ENCODE measurements at places on chromosomes 12 and 14. TPM values are rescaled to one million over a fixed set of nuclear protein-coding genes. Genes with fewer than 3 reads are reported as not detected.

POTEG gene
- not detected for total RNA-seq

ABCC9 gene
- total RNA-seq, result 44.3 TPM

DNA sequence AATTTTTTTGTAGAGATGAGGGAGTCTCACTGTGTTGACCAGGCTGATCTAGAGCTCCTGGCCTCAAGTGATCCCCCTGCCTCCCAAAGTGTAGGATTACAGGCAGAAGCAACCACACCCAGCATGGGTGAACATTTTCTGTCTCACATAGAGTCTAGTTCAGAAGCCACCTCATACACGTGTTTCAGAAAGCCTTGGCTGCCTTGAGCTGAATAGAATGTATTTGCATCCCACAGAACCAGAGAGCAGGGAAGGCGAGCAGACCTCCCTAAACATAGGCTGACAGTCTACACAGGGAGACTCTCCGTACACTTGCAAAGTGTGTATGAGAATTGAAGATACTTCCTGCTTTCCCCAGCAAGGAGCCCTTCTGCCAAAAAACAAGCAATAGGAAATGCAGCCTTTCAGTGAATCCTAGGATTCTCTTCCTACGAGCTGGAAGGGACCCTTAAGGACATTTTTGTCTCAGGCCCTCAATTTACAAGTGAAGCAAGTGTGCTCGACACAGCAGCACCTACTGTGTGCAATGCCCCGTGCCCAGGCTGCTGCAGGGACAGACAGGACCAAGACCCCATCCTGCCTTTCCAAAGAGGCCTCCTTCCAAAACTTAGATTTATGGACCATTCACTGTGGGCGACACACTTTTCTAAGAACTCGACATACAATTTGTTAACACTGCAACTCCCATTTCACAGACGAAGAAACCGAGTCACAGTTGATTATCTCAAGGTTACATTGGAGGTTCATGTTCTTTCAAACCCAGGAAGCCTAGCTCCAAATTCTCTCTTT lies 11.2 kb downstream of the NUAK1 start:
- no peaks in the 10 kb centered on the region for H3K36me3 ChIP-seq
- H3K4me3 ChIP-seq, result no peak overlapping the region
- DNase-seq, result peak; percentile 55
- peaks cover 60% of the 10 kb centered on the region for H3K4me1 ChIP-seq
- H3K27me3 ChIP-seq, result no peaks in the 10 kb centered on the region

DNA sequence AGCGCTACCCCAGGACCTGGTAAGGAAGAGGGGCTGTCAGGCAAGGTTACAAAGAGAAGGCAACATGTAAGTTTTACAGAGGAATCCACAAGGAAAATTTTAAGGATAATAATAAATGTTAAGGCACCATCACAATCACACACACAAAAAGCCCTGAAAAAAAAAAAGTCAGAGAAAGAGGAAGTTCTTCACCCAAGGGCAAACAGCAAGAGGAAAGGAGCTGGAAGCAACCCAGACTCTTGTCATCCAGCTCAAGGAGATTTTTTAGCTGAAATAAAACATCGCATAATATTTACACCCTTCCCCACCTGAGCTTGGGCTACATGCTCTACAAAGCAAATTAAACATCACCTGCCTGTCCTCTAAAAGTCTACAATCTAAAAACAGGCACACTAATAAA lies 9.5 kb downstream of the SPTB start:
- H3K4me3 ChIP-seq, result no peak overlapping the region
- no peak overlapping the region for H3K27ac ChIP-seq
- no peak for DNase-seq

DNA sequence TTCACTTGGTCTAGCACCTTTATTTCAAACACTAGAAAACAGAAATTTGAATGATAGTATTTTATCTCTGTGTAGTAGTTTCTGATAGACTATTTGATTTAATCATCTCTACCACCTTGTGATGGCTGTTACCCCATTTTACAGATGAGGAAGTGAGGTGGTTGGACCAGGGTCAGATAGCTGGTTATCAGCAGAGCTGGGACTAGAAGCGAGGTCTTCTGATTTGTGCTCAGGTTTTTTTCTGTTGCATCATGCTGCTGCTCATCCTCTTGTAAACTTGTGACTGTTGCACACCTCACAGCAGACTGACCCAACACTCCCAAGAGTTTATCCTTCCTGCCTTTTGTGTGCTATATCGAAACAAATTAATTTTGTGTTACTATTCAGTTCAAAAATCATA lies 10.1 kb upstream of the MANSC4 start:
- H3K4me1 ChIP-seq, result peaks cover 14% of the 10 kb centered on the region
- DNase-seq, result no peak
- H3K27me3 ChIP-seq, result no peaks in the 10 kb centered on the region
- no peak overlapping the region for H3K4me3 ChIP-seq
